COR-L47 (cell line): ENCODE measurements at places on chromosomes 5 and 9.
A peak's percentile ranks its signal among the peaks of the same experiment; 100 is the strongest.

DNA sequence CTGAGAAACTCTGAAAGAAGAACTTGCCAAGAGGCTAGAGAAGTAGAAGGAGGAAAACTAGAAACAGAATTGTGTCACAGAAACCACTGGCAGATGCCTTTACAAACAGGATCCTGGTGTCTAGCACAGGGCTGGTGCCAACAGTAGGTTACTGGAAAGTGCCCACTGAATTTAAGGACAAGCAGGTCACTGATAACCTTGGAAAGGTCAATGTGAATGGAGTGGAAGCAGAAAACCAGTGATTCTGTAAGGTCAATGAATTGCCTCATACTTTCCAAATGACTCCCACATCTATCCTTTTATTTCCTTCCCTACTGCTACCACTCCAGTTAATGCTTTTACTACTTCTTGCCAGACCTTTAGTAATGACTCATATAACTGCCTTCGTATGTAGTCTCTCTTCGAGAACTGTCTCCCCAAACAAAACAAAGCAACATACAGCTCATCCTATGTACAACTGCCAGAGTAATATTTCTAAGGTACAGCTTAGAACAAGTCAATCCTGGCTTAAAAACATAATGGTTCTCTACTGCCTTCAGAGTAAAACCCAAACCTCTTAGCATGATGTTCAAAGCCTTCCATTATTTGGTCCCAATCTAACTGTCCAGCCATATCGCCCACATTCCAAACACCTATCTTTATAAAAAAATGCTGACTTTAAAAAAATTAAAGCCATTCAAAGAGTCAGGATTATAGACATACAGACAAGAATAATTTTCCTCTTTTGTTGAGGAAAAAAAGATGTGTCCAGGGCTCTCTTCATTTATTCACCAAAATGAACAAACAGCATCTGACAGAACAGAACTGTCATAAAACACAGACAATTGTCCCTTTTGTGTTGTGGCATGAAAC lies 52.5 kb downstream of the NR3C1 start:
- DNase-seq: no peak

GRCh38 chr5:30390095-30390494 lies 803.4 kb upstream of the CDH6 start:
- DNase-seq: no peak

- DNase-seq: no peak
Observed at GRCh38 chr9:76257311-76257710, 136.9 kb downstream of the RFK start.

- no peak for DNase-seq
Observed at GRCh38 chr9:8349376-8349775, 549.8 kb upstream of the DMAC1 start.

DNA sequence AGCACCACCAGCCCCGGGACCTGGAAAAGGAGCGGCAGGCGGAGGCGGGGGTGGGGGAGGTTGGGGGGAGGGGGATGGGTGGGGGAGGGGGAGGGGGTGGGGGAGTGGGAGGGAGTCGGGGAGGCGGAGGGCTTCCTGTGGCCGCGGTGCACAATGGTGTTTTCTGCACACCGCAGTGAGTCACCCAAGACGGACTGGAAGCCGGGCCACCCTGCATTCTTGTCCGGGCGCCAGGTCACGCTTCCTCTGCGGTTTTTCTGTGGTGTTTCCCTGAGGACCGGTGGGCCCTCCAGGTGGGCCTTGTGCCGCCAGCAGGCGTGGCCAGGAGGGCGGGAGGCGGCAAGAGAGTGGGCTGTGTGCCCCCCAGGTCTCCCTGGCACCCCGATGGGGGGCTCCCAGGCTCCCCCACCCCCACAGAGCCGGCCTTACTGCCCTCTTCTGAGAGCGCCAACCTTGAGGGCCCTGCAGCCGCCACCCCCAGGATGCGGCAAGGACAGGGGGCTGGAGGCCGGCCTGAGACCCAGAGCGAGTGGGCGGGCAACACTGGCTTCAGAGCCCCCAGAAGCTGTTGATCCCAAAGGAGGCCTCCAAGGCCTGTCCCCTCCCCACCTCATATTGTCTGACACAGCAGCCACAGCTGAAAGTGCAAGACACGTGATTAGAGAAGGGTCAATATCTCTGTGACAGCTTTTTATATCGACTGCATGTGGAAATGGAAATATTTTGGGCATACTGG lies 11.1 kb downstream of the EXD3 start:
- no peak for DNase-seq

GRCh38 chr9:125493881-125494652 lies 212.9 kb downstream of the MAPKAP1 start:
- DNase-seq: no peak

DNA sequence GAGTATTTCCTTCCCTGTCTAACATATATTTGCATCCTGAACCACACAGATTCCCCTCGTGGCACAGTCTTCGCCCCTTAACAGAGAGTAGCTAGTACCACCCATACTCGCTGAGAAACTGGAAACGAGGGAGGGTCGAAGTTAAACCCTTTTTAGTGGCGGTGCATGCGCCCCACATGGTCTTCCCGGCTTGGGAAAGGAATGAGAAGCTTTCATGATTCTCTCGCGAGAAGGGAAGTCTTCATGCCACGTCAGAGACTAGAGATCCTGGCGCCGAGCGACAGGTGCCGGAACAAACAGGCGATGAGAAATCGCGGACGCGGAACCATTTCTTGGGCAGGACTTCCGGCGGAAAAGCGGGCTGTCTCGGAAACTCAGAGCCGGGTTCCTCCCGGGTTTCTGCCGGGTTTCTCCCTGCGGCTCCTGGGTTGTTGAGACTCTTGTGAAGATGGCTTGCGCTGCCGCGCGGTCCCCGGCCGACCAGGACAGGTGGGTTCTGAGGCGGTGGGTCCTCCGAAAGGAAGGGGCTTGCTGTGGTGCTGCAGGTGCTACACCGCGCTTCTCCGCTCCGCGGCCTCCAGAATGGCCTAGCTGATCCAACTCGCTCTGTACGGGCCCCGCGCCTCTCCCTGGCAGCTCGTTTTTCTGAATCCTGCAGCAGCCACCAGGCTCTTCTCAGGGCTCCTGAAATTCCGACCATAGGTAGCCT lies at the start of gene SRP19:
Gene SRP19, plus strand, starts transcription at position 359 of the 709 bp plus-strand sequence. Its CDS starts 90 bp downstream, at position 449.
- peak; percentile 97 for DNase-seq

DNA sequence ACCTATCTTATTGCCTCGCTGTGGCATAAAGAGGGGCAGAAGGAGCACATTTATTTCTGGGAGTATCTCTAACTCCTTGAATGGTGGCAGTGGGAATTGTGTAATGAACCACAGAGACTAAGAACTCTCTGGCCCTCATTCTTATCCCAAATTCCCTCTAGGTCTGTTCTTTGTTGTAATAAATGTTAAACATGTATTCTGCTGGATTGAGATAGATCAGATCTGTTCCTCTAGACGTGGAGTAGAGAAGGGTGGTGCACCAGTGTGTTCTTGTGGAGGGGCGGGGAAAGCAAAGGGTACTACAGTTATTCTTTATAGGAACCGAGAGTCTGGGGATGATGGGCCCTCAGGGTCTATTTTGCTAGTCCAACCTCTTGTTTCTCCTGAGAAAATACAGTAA lies 90.4 kb downstream of the UBE2R2 start:
- DNase-seq: no peak

GRCh38 chr9:137606734-137607138 lies 1.2 kb downstream of the ARRDC1 start:
- no peak for DNase-seq

DNA sequence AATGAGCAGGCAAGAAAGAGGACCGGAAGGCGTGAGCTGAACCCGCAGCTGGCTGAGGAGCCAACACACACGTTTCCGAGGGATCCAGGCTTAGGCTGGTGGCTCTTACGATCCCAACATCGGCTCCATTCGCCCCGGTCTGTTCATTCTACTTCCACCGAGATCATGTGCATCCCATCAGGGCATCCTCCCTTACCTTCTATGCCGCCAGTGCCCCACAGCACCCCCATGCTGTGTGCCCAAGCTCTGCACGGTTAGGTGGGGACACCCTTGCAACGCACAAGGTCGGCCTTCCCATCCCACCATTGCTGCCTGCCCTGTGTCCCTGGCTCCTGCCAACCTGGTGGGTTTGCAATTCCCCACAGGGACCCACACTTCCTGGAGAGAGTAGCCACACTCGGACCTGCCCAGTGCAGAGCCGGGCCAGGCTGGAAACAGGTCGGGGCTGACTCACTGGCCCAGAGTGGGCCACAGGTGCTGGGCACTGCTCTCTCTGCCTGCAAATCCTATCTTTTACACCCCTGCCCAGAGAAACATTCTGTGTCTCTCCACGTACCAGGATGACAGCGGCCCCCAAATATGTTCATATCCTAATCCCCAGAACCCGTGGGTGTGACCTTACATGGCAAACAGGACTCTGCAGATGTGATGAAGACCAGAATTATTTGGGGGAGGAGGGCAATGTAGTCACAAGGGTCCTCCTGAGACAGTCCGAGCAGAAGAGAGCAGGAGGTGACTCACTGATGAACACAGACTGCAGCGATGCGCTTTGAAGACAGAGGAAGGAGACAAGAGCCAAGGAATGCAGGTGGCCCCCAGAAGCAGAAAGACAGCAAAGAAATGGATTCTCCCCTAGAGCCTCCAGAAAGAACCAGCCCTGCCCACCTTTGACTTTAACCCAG lies 182.2 kb downstream of the AUH start:
- DNase-seq: no peak

- DNase-seq: peak; percentile 85
Observed at GRCh38 chr5:55176176-55176818, 3.3 kb upstream of the CDC20B start.

DNA sequence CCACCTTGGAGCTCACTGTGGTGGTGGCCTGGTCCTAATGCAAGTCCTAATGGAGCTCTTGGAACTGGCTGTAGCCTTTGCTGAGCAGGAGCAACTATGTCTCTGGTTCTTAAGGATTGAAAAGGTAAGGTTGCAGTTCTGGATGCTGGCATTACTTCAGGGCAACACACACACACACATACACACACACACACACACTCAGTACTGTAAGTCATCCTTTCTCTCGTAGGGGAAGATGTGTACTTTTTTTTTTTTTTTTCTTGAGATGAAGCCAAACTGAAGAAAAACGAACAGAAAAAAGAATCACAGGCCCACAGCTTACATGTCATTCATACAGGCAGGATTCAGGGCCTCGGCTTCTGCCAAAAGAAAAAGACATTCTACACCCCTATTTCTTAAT lies 81.1 kb upstream of the RPS23 start:
- DNase-seq: no peak

GRCh38 chr5:81657386-81657785 lies 93.5 kb downstream of the SSBP2 start:
- DNase-seq: no peak

GRCh38 chr5:123441408-123441807 lies 18.2 kb upstream of the CEP120 start:
- no peak for DNase-seq

- DNase-seq: no peak
Observed at GRCh38 chr5:122516432-122516743, 204.4 kb downstream of the SNCAIP start.

DNA sequence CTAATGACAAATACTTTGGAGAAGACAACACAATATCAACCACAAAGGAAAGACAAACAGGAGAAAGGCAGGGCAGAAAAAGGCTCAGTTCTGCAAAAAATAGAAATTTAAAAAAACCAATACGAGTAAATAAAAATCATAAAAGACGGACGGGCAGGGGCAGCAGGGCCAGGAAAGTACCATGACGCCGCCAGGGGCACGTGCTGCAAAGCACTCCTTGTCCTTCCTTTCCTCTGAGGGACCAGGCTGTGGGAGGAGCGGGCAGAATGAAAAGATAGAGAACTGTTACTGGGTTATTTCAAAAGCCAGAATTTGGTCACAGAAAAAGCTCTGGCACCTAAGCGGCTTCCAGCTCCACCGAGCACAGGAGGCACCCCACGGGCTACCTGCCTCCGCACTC lies 53.9 kb downstream of the HABP4 start:
- DNase-seq: no peak

DNA sequence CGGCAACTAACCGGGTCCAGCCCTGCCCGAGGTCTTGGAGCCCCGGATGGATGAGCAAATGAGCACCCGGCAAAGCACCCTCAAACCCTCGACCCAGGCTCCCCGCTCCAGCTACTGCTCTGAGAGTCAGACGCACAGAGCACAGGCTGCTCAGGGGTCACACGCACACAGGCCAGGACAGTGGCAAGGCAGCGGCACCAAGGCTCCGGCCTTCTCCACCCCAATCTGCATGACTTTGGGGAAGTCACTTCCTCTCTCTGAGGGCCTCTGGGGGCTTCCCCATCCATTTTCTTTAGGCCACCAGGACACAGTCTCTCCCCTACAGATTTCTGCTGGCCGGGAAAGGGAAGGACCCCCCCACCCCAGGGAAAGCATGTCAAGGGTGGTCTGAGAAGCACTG lies 18.0 kb downstream of the LHX2 start:
- no peak for DNase-seq

DNA sequence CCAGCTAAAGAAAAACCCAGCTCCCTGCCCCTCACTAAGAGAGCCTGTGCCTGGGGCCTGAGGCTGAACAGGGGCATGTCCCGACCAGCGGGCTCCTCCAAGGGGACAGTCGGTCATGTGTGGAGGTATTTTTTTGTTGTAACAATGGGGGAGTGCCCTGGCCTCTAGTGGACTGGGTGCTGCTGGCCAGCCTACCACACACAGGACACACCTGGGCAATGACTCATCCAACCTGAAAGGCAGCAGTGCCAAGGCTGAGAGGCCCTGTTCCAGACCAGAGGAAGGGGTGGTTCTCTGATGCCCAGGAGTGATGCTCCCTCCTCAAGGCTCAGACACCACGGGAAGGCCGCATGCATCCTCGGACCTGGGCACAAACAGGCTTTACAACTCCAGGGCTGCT lies 181.5 kb downstream of the OLFM1 start:
- no peak for DNase-seq

GRCh38 chr5:442335-443238 lies at the start of gene EXOC3:
Gene EXOC3, plus strand, starts transcription at chr5:443176. Its CDS starts 3,030 bp downstream, at chr5:446206.
- DNase-seq: peak; percentile 60

GRCh38 chr5:10277773-10278630 lies 27.9 kb downstream of the CCT5 start:
- no peak for DNase-seq

- DNase-seq: peak; percentile 18
Observed at GRCh38 chr9:35658968-35659220, 802 bp downstream of the CCDC107 start.

DNA sequence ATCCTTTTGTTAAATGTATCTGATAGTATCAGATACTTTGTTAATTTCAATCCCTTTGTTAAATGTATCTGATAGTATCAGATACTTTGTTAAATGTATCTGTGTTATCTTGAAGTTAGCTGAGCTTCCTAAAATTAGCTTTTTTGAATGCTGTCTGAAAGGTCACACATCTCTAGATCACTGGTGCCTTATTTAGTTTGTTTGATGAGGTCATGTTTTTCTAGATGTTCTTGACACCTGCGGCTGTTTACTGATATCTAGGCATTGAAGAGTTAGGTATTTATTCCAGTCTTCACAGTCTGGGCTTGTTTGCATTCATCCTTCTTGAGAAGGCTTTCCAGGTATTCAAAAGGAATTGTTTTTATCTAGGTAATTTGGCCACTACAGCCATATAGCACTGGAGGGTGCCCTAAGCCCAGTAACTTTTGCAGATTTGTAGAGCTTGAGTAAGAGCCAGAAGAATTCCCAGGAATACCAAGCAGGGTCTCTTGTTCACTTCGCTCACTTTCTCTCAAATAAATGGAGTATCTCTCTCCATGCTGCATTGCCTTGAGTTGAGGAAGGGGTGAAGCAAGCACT lies 435.4 kb upstream of the GRAMD2B start:
- DNase-seq: no peak
